Stimulated activated CD4-positive, alpha-beta T cell treated with anti-CD3 and anti-CD28 coated beads, Interleukin-1b, Interleukin-23, amount 100 ng/mL, for 24 hours (primary cell): ENCODE measurements at places on chromosomes 6 and 20.

DNA sequence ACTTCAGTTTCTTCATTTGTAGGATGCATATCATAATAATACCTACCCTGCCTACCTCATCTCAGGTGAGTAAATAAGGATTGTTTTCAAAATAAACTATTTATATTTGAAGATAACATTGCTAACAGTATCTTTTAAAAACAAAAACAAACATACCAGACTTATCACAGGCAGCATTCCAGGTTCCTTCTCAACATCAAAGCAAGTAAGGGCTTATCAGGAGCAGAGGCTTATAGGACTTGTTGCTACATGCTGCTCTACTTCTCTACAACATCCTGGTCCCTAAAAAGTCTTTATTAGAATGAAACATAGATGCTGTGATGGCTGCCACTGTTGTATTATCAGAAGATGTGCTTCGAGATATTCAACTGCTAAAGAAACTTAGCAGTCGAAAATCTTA lies 149.2 kb upstream of the PRDM1 start:
- DNase-seq, result no peak

GRCh38 chr6:36386495-36387439 lies 702 bp downstream of the ETV7 start:
- DNase-seq, result no peak

DNA sequence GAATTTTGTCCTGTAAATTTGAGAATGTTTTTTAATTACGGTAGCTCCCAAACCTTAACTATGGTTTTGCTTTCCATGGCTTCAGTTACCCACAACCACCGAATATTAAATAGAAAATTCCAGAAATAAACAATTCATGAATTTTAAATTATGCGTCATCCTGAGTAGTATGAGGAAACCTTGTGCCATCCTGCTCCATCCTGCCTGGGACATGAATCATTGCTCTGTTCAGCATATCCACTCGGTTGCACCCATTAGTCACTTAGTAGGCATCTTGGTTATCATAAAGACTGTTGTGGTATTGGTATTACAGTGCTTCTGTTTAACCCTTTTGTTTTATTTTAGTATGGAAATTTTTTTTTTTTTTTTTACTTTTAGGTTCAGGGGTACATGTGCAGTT lies 39.7 kb downstream of the KCNS1 start:
- no peak for DNase-seq

GRCh38 chr20:6355754-6356451 lies 233.1 kb upstream of the FERMT1 start:
- DNase-seq, result no peak

DNA sequence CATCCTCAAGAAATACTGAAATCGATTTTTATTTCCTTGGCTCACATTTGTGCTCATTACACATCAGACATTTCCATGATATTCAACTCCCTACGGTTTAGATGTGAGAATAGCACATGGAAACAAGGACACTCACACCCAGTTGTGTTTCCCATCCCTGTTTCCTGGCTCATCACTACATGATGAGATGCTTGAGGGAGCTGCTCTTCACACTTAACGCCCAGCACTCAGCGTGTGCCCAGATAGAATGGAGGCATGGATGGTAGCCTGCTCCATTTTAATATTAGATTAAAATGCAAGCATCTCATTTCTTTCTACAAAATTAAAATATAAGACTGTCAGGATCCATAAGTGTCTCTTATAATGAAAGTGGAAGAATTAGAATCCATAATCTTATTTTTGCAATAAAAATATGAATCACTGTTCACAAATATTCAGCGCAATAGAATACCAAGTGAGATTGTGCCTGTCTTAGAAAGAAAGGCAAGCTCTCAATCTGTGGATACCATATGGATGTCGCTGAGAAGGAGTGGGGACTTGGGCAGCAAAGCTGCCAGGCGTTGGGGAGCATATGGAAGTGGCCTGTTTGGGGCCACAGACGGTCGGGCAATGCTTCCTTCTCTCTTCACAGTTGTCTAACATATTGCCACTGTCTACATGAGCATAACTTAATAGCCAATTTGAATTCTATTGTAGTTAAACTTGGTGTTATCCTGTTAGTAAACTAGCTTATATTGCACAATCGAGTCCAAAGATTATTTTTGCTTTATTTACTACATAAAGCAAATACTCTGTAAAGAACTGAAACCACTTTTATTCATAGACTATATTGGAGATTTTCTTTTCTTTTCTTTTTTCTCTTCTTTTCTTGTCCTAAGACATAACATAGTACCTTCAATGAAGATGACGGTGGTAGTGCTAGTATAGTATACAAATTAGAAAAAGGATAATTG lies 206.8 kb upstream of the QKI start:
- no peak for DNase-seq

GRCh38 chr6:137570393-137570792 lies 76.2 kb upstream of the OLIG3 start:
- DNase-seq, result no peak

DNA sequence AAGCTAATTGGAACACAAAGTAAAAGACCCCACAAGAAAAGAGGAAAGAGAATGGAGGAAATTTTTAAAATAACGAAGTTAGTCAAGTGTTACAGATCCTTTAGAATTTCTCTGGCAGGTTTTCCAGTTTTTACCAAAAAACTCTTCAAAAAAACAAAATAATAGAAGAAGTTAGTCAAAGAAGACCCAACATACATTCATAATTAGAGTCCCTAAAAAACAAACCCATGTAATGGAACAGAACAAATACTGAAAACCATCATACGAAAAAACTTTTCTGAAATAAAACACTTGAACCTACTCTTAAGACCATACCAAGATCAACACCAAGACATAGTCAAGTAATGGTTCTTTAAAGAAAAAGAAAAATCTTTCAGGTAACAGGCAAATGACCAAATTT lies 31.6 kb downstream of the RANBP9 start:
- no peak for DNase-seq

DNA sequence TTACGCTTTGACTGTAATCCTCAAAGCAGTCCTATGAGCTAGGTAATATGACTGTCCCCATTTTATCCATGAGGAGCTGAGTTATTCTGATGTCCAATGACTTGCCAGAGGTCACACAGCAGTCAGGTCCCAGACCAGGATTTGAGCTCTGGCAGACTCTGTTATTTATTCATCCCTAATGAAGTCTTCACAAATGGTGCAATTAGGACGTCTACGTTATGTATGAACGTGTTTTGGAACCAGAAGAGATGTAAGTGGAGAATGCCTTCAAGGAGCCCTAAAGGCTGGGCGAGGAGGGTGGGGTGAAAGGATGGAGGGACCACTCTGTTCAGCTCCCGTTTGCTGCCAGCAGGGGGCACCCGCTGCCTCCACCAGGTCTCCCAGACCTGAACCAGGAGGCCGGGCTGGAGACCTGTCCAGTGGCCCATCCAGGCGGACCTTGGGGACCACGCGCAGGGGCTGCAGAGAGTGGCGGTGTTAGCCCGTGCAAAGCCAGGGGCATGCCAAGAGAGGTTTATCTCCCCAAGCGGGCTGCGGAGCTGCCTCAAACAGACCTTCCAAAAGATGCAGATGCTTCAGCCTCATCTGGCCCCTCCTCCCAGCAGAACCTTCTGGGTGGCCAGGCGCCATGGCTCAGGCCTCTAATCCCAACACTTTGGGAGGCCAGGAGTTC lies 15.2 kb upstream of the ZNF335 start:
- peak; percentile 65 for DNase-seq

GRCh38 chr6:48834706-48835105 lies 628.3 kb downstream of the MMUT start:
- no peak for DNase-seq

- no peak for DNase-seq
Measured at GRCh38 chr6:141744971-141745370, 387.8 kb upstream of the GJE1 start.

DNA sequence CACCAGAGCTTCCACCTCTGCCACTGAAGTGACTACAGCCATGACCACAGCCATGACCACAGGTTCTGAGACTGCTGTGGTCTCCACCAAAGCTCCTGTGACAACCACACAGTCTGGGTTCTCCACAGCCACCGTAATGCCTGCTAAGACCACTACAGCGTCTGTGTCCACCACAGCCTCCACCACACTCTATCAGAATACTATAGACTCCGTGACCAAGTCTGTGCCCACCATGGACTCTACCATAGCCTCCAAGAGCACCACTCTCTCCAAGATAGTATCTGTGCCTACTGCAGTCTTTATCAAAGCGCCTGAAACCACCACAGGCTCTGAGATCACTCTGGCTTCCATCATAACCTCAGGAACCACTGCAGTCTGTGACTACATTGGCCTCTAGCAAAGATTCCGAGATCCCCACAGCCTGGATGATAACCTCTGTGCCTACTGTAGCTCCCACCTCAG lies 18.3 kb upstream of the MUC21 start:
- no peak for DNase-seq
